ENCODE measurements at places on chromosomes 2 and 18. TPM values are rescaled to one million over a fixed set of nuclear protein-coding genes. Genes with fewer than 3 reads are reported as not detected.
A peak's percentile ranks its signal among the peaks of the same experiment; 100 is the strongest.

Gene MGAT4A
- total RNA-seq: 3.0 TPM

Gene OXER1
- total RNA-seq: not detected

Gene ERFE
- 5.1 TPM for total RNA-seq

Gene ADCYAP1
- 5.0 TPM for total RNA-seq

Gene ONECUT2
- not detected for total RNA-seq

Gene ANKAR
- 8.1 TPM for total RNA-seq

Gene ACVR1C
- total RNA-seq: not detected

Gene TGFA
- total RNA-seq: not detected

Gene PROKR1
- total RNA-seq: not detected

GRCh38 chr2:127622561-127623387, 23.2 kb upstream of the GPR17 start:
- DNase-seq: no peak

DNA sequence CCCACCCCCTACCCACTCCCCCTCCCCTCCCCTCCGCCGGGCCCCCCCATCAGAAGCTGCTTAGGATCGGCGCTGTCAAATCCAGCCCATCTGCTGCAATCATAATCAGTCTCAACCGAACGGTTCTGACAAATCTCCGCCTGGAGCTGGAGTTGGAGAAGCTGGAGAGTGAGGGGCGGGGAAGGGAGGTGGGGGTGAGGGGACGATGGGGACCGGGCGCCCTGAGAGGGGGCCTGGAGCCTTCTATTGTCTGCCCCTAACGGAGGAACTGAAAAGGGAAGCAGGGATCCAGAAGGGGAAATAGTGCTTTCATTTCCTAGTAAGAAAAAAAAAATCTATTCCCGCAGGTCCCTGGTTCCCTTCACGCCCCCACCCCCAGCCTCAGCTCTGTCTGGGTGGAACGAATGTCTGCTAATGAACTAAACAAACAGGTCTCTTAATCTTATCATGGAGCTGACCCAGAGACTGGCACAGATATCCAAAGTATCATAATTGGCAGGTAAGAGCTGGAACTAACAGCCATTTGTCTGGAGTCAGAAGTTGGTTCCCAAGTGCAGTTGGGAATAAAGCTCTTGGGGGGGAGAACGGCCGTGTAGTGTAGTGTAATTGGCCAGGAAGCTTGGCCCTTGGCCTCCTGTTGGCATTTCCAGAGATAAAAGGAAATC, 301.2 kb downstream of the NCKAP5 start:
- no peak for DNase-seq

- no peak for DNase-seq
These were observed 171.8 kb downstream of the ASXL3 start for GRCh38 chr18:33749834-33750233.

DNA sequence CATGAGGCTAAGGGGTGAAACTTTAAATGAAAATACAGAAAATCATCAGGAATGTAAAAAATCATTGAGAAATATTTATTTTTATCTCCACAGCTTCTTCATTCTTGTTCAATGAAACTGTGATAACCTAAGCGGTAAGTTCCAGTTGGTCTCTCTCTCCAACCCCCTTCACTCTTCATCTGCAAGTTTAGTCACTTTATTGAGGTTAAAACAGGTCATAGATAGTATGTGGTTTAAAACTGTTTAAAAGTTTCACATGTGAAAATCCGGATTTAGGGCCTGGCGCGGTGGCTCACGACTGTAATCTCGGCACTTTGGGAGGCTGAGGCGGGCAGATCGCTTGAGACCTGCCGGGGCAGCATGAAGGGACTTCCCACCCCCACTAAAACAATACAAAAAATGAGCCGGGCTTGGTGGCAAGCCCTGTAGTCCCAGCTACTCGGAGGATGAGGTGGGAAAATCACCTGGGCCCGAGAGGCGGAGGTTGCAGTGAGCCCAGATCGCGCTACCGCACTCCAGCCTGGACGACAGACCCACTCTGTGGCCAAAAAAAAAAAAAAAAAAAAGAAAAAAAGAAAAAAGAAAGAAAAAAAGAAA, 1.6 kb upstream of the PHLPP1 start:
- DNase-seq: no peak

- peak; percentile 27 for DNase-seq
These were observed 53.7 kb upstream of the LRRC30 start for GRCh38 chr18:7177116-7177744.

DNA sequence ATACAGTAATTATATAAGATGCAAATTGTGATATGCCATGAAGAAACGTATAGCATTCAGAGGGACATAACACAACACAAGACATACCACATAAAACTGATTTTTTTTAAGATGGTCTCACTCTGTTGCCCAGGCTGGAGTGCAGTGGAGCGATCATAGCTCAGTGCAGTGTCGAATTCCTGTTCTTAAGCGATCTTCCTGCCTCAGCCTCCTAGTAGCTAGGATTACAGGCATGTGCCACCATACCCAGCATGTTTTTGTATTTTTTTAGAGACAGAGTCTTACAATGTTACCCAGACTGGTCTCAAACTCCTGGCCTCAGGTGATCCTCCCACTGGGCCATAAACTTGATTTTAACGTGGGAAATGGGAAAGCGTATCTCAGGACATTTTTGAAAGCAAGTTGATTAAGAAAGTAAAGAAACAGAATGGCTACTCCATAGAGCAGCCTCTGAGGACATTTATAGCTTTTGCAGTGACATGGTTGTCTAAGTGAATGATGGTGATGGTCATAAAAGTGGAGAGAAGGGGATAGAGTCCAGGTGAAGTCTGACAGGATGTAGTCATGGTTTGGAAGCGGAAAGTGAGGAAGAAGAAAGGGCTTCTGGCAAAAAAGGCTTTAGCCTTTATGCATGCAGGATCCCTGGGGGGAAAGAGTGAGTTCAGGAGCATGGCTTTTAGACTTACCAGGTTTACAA, 2.4 kb downstream of the TSGA10 start:
- DNase-seq: no peak

DNA sequence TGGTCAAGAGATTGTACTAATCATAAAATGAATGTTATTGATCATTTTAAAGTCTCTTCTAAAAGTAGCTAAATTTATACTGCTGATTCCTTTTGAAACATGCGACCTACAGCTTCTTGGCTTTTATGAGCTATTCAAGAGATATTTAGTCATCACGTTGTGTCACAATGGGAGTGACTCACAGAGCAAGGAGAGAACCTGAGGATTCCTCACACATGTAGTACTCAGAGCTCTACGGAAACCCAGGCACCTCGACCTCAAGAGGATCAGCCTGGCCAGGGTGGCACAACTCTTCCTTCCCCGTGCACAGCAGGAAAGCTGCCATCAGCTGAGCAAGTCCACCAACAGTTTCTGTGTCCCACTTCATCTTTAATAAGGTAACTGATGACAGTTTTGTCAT, at the start of gene DHRS9:
Gene DHRS9, plus strand, starts transcription at position 223 of the 400 bp plus-strand sequence. CDS start 12,019 bp downstream, outside the sequence.
- DNase-seq: no peak

DNA sequence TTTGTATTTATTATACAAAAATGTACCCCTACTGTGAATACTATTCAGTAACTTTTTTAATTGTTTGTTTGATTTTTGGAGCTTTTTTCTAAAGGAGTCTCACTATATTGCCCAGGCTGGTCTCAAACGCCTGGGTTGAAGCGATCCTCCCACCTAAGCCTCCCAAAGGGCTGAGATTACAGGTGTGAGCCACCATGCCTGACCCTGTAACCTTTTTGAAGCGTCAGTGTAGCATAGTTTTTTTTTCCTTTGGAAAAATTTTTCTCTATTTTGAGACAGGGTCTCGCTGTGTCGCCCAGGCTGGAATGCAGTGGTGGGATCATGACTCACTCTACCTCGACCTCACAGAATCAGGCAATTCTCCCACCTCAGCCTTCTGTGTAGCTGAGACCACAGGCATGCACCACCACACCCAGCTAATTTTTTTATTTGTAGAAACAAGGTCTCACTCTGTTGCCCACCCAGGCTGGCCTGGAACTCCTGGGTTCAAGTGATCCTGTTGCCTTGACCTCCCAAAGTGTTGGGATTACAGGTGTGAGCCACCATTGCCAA, 2.0 kb downstream of the GMCL1 start:
- DNase-seq: no peak

- DNase-seq: no peak
These were observed 8.4 kb downstream of the KIF1A start for GRCh38 chr2:240811346-240812300.

DNA sequence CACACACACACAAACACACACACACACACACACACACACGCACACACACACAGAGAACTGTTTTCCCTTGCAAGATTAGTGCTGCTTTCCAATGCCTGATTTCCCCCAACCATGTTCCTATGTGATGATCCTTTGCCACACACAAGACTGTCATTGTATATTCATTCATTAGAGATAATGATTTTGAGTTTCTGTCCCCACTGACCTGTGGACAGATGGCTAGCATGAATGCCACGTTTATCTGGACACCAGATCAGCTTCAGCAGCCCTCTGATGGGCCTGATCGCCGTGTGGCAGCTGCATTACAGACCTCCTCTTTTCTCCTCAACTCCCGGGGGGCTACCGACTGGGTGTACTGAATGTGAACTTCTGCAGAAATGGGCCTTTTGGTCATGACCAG, 353.0 kb downstream of the MYCN start:
- no peak for DNase-seq

GRCh38 chr2:165357758-165358157, 111.7 kb upstream of the CSRNP3 start:
- peak; percentile 65 for DNase-seq

GRCh38 chr2:205177546-205177945, 504.8 kb upstream of the NRP2 start:
- DNase-seq: no peak

DNA sequence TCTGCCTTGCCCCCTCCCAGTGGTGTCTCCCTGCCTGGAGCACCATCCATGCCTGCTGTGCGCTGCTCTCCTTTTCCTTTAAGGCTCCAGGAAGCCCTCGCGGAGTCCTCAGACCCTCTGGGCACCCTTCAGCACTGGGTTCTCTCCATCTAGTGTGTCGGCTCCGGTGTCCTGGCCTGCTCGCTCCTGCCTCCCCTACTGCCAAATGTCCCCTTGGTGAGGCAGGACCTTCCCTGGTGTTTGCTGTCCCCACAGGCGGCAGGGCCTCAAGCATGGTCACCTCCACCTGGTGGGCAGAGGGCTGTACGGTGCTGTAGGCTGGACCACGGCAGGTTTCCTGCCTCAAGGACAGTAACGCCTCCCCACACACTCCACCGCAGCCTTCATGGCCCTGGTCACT, 90.2 kb downstream of the DGKD start:
- DNase-seq: no peak

- DNase-seq: no peak
These were observed 77.9 kb upstream of the FAM124B start for GRCh38 chr2:224479826-224480225.

DNA sequence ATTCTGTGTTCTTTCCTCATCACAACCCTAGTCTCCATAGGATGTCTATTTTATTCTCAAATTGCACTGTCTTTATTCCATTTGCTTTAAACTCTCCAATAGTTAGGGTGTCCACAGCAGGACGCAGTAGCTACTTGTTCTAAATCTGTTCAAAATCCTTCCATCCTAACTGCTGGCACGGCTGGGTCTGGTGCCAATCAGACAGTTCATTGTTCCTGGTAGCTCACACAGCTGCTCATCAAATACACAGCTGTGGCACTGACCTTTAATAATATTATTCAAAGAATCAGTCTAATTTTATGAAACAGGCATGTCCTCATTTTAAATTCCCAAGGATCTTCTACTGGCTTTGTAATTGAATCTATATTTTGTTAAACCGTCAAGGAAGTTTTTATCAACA, 59.7 kb upstream of the TMEFF2 start:
- no peak for DNase-seq
